ENCODE measurements at places on chromosomes 4 and X.

- DNase-seq, result no peak
Measured at GRCh38 chr4:160009656-160010493, 907.0 kb downstream of the RAPGEF2 start.

GRCh38 chr4:141038428-141038827 lies 94.8 kb downstream of the RNF150 start:
- DNase-seq, result no peak

- DNase-seq, result no peak
Measured at GRCh38 chr4:177093964-177094363, 215.7 kb upstream of the NEIL3 start.

DNA sequence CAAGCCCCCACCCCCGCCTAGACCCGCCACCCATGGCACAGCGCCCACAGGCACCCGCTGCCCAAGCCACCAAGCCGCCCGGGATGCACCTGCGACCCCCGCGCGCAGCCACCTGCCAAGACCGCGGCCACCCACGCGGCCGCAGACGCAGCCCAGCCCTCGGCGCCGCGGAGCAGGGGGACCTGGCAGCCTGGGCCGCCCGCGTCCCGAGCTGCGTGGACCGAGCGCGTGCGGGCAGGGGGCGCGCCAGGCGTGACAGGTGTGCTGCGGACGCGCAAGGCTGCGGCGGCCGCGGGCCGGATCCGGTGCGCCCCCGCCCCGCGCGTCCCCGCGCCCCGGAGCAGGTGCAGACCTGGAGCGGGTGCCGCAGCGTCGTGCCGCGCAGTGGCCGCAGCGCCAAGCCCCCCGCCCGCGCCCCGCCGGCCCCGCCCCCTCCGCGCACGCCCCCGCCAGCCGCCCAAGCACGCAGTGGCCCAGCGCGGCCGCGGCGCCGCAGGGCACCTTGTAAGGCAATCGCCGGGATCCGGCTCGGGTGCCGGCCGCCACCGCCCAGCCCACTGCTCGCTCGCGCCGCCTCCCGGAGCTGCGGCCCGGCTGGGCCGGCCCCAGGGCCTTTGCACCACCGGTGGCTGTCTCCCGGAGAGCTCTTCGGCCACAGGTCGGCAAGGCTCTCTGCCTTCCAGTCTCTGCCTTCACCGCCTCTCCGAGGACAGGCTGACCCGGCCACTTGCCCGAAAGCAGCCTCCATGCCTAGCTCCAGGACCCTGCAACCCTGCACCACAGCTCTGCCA lies at the start of gene PNCK:
TSS of gene PNCK (minus strand) at position 386 of the 791 bp plus-strand sequence. CDS start 737 bp downstream, outside the sequence.
- no peak for DNase-seq

DNA sequence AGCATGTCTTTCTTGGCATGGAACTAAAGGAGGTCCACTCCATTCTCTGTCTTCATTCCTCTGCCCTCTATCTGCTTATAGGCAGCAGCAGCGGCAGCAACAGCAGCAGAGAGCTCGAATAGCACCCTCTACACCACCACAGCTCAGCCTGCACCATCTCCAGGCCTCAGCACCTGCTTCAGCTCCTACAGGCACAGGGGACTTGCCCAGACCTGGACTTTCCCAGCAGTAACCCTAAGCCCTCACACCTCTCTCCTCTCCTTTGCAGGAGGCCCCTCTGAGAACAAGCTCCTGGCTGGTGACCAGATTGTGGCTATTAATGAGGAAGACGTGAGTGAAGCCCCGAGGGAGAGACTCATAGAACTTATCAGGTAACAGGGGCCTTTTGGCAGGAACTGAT lies 80.7 kb downstream of the FRMPD3 start:
- DNase-seq, result no peak
